ENCODE measurements at places on chromosomes 12 and 14.

GRCh38 chr12:32561931-32562341 is 117.2 kb upstream of the DNM1L start:
- no peak for DNase-seq

DNA sequence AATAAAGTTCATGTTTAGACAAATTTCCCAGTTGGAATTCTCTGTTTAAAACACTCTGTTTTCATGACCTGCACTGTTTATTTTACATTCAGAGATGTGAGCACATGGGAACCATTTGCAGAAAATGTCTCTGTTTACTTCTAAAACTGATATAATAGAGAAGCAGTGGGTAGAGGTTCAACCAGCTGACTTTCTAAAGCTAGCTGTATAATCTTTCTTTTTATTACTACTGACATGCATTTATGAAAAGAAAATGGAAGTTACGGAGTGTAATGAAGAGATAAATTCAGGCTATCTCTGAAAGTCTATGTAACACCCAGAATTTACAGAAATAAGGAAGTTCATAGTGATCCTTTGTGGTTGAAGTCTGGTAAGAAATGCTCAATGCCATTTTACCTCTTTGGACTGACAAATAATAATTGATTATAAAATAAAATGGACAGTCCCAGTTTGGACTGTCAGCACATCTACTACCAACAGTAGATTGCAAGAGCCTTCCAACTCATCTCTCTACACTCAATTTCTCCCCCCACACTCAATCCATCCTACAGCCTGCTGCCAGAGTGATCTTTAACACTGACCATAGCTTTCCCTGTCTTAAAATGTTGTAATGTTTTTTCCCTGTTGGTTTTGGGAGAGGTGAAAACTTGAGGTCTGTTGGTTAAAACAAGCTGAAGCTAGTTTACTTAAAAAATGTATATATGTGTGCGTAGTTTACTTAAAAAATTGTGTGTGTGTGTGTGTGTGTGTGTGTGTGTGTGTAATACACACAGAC is 137.4 kb downstream of the AEBP2 start:
- no peak for DNase-seq

- no peak for DNase-seq
Measured at GRCh38 chr12:106871477-106871876, 84.2 kb upstream of the TMEM263 start.

- DNase-seq, result no peak
Measured at GRCh38 chr14:75274899-75275569, 3.6 kb upstream of the FOS start.

Measured in stimulated activated CD4-positive, alpha-beta T cell treated with anti-CD3 and anti-CD28 coated beads, Interleukin-1b, Interleukin-23, amount 100 ng/mL, for 1 hour (primary cell).